ENCODE measurements at places on chromosomes 2 and 18. TPM values are rescaled to one million over a fixed set of nuclear protein-coding genes. Genes with fewer than 3 reads are reported as not detected.

The ERCC3 gene
- total RNA-seq, result 36.6 TPM

The HIBCH gene
- 28.8 TPM for total RNA-seq

The CDH19 gene
- 3.6 TPM for total RNA-seq

The DPYSL5 gene
- not detected for total RNA-seq

The SPDYA gene
- total RNA-seq, result 1.7 TPM

The EIF5B gene
- 38.9 TPM for total RNA-seq

The SRD5A2 gene
- not detected for total RNA-seq

The MRO gene
- 0.82 TPM for total RNA-seq

The RAD51AP2 gene
- 0.19 TPM for total RNA-seq

DNA sequence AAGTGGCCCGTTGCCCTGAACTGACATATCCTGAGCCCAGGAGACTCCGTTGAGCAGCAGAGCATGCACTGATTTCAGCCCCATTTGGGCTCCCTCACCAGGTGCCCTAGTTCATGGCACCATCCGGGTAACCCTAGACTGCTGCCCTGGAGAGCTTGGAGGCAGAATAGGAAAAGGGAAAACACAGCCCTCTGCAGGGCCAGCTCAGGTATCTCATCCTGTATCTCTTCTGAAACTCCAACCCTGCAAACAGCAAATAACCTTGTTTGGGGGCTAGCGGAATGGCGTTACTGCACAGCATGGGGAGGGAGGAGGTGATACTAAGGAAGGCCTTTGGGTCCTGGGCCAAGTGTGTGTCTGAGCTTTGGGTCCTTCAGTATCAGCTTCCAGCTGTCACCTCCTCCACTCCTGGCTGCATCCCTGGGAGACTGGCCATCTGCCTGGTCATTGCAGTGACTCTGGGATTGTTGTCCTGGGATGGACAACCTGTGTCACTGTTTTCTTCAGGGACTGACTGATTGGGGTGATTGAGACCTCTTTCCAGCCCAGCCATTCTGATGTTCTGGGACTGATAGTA, 233.8 kb upstream of the SKOR2 start:
- DNase-seq, result no peak
- H3K36me3 ChIP-seq, result no peaks in the 10 kb centered on the region
- H3K4me1 ChIP-seq, result no peaks in the 10 kb centered on the region
- no peak overlapping the region for H3K27ac ChIP-seq
- H3K4me3 ChIP-seq, result no peak overlapping the region
- H3K27me3 ChIP-seq, result no peaks in the 10 kb centered on the region

DNA sequence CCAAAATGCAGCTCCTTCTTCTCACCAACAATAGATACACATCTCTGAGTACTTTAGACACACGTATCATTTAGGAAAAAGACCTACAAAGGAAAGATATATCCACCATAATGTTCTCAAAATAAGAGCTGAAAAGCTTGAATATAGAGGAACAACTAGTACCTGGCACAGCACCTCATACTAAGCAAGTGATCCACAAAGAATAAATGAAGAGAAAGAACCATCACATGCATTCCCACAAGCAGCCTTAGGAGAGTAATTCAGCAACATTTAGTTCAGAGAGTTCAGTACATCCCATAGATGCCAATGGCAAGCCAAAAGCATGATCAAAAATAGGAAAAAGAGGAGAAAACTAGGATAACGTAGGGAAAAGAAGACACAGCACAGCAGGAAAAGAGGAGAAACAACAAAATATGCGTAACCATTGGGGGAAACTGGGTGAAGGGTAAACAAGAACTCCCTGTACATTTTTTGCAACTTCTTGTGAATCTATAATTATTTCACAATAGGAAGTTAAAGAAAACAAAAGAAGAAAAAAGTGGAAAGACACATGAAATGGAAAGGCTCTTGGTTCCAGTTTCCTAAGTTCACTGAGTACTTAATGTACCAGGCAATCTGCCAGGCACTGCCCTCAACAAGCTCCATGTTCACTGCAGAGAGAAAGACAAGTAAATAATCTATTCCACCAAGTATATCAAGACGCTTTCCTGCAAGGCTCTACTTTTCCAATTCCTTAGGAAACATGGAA, 22.3 kb downstream of the CLASP1 start:
- H3K36me3 ChIP-seq, result no peaks in the 10 kb centered on the region
- no peak for DNase-seq
- H3K27ac ChIP-seq, result peak overlapping the region; percentile 67
- H3K4me3 ChIP-seq, result no peak overlapping the region
- no peaks in the 10 kb centered on the region for H3K27me3 ChIP-seq

- no peak for DNase-seq
- no peaks in the 10 kb centered on the region for H3K36me3 ChIP-seq
- no peaks in the 10 kb centered on the region for H3K27me3 ChIP-seq
- no peak overlapping the region for H3K4me3 ChIP-seq
- H3K4me1 ChIP-seq, result no peaks in the 10 kb centered on the region
Observed at GRCh38 chr2:10221443-10221842, 81.3 kb upstream of the HPCAL1 start.

- peaks cover 14% of the 10 kb centered on the region for H3K27me3 ChIP-seq
- no peak overlapping the region for H3K4me3 ChIP-seq
- no peak overlapping the region for H3K27ac ChIP-seq
- DNase-seq, result no peak
- H3K36me3 ChIP-seq, result no peaks in the 10 kb centered on the region
Observed at GRCh38 chr2:1886405-1886992, 142.2 kb upstream of the PXDN start.

DNA sequence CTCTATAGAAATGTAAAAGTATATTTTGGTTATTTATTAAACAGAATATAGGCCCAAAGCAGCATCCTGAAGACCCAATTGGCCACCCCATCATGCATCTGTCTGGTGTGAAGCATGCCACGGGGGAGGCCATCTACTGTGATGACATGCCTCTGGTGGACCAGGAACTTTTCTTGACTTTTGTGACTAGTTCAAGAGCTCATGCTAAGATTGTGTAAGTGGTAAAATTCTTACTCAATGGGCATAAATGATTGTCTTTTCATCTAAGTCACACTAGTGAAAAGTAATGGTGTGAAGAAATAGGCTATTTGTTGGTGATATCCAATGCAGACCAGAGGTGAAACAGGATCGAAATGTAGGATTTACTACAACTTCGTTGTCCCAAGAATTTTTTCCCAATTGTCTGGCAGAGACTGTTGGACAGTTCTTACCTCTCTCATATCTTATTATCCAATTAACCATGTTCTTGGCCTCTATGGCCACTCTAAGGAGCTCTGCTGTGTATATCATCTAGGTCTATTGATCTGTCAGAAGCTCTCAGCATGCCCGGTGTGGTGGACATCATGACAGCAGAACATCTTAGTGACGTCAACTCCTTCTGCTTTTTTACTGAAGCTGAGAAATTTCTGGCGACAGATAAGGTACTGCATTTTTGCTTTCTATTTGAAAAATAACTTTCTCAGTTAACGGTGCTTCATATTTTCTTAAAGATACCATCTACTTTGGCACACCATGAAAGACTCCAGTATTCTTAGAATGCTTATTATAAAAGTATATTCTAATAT, 35.0 kb downstream of the AOX1 start:
- no peak overlapping the region for H3K4me3 ChIP-seq
- DNase-seq, result no peak
- no peaks in the 10 kb centered on the region for H3K4me1 ChIP-seq
- no peaks in the 10 kb centered on the region for H3K36me3 ChIP-seq
- no peak overlapping the region for H3K27ac ChIP-seq
- no peaks in the 10 kb centered on the region for H3K27me3 ChIP-seq

GRCh38 chr2:9178904-9179571, 27.6 kb upstream of the ASAP2 start:
- H3K4me1 ChIP-seq, result peaks cover 62% of the 10 kb centered on the region
- H3K4me3 ChIP-seq, result peak overlapping the region; percentile 15

GRCh38 chr2:41381701-41382100, 666.1 kb upstream of the PKDCC start:
- H3K36me3 ChIP-seq, result no peaks in the 10 kb centered on the region
- no peaks in the 10 kb centered on the region for H3K4me1 ChIP-seq
- no peaks in the 10 kb centered on the region for H3K27me3 ChIP-seq
- H3K27ac ChIP-seq, result no peak overlapping the region
- no peak overlapping the region for H3K4me3 ChIP-seq
- no peak for DNase-seq

DNA sequence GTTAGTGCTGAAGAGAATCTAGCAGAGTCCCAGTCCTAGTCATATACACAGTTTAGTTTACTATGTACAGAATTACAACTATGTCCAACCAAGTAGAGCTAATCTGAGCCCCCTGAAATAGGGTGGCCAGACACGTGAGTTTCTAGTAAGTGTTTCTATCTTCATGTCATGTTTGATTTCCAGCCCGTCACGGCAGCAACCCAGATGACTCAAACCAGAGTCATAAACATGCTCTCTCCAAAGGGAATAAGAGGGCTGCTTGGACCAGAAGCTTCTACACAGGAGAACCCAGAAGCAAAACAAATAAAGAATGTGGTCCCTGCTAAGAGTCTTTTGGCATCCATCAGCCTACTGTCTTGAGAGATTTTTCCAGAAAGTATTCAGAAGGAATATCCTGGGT, 64.9 kb upstream of the WIPF1 start:
- H3K36me3 ChIP-seq, result no peaks in the 10 kb centered on the region
- no peak overlapping the region for H3K4me3 ChIP-seq
- peaks cover 10% of the 10 kb centered on the region for H3K4me1 ChIP-seq

DNA sequence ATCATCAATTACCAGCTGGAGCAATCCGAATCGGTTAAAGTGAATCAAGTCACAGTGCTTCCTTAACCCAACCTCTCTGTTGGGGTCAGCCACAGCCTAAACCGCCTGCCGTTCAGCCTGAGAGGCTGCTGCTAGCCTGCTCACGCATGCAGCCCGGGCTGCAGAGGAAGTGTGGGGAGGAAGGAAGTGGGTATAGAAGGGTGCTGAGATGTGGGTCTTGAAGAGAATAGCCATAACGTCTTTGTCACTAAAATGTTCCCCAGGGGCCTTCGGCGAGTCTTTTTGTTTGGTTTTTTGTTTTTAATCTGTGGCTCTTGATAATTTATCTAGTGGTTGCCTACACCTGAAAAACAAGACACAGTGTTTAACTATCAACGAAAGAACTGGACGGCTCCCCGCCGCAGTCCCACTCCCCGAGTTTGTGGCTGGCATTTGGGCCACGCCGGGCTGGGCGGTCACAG, 496 bp upstream of the ITGA4 start:
- peak; percentile 20 for DNase-seq
- H3K36me3 ChIP-seq, result no peaks in the 10 kb centered on the region
- peaks cover 7% of the 10 kb centered on the region for H3K4me1 ChIP-seq
- H3K4me3 ChIP-seq, result peak overlapping the region; percentile 77
- H3K27ac ChIP-seq, result peak overlapping the region; percentile 85

GRCh38 chr2:38750011-38750890, 910 bp downstream of the SRSF7 start:
- peaks cover 37% of the 10 kb centered on the region for H3K4me1 ChIP-seq
- H3K4me3 ChIP-seq, result peak overlapping the region; percentile 99
- H3K27me3 ChIP-seq, result no peaks in the 10 kb centered on the region
- peak overlapping the region; percentile 99 for H3K27ac ChIP-seq
- H3K36me3 ChIP-seq, result peaks cover 20% of the 10 kb centered on the region
- DNase-seq, result no peak

DNA sequence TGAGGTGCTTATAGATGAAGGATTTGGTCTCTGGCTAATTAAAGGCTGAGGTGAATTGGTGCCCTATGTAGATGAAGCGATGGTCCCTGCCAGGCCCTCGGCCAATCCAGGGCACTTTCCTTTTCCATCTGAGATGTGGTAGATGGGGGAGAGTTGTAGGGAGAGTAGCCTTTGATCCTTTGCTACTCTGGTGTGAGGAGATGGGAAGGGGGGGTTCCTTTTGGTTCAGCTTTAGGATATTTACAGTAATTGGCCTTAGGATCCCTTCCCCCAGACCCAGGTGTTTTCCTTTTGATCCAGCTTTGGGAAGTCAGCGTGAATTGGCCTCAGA, 5.4 kb upstream of the ZC3H8 start:
- no peak for DNase-seq
- no peaks in the 10 kb centered on the region for H3K36me3 ChIP-seq
- no peaks in the 10 kb centered on the region for H3K27me3 ChIP-seq
- no peak overlapping the region for H3K4me3 ChIP-seq

- H3K4me3 ChIP-seq, result no peak overlapping the region
- no peaks in the 10 kb centered on the region for H3K4me1 ChIP-seq
- H3K27ac ChIP-seq, result no peak overlapping the region
- H3K36me3 ChIP-seq, result no peaks in the 10 kb centered on the region
Observed at GRCh38 chr2:79984476-79984875, 320.1 kb downstream of the LRRTM1 start.

DNA sequence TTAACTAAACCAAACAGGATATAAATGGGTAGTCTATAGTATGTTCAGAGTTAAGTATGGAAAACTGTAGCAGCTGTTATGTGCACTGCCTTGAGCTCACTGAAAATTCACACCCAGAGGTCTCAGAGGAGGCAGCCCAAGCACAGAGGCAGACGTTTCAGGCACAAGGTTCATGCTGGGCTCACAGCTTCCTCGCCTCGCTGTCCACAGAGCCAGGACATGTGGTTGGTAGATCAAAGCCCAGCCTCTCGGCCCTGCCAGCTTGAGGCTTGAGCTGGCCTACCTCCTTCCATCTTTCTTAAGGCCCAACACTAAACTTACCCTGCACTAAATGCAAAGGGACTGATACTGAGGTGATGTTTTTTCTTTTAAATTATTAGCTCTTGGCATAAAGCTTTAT, 43.7 kb downstream of the PRELID3A start:
- no peaks in the 10 kb centered on the region for H3K4me1 ChIP-seq
- H3K4me3 ChIP-seq, result no peak overlapping the region
- H3K36me3 ChIP-seq, result peaks cover 3% of the 10 kb centered on the region

GRCh38 chr18:74683573-74683972, 85.9 kb downstream of the ZNF407 start:
- no peak overlapping the region for H3K4me3 ChIP-seq
- no peak overlapping the region for H3K27ac ChIP-seq
- no peaks in the 10 kb centered on the region for H3K4me1 ChIP-seq
- no peaks in the 10 kb centered on the region for H3K27me3 ChIP-seq

- H3K27ac ChIP-seq, result no peak overlapping the region
- no peaks in the 10 kb centered on the region for H3K36me3 ChIP-seq
Observed at GRCh38 chr18:58362829-58363271, 266.0 kb downstream of the ALPK2 start.

DNA sequence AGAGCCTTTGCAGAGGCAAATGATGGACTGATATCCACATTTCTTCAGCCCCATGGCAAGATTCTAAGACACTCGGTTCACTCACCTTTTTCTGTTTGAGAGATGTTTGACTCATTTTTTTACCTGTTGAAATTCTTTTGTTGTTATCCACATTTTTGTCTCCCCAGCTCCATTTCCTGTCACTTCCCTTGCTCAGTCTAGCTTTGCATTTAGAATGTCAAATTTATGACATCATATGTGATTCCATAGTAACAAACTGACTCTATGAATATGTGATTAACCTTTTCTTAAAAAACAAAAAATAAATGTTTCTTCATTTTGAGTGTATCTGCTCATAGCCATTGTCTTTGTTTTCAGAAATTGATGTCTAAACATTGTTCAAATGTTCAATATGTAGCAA, at the start of gene NT5C1B:
Gene NT5C1B, minus strand, starts transcription at position 216 of the 400 bp plus-strand sequence. Its CDS starts 101 bp downstream, at position 115.
- no peaks in the 10 kb centered on the region for H3K27me3 ChIP-seq
- H3K36me3 ChIP-seq, result peaks cover 8% of the 10 kb centered on the region
- H3K4me1 ChIP-seq, result no peaks in the 10 kb centered on the region
- DNase-seq, result no peak

Measured in esophagus squamous epithelium (tissue), 5 donors.